Stomach (tissue), 19 donors: ENCODE measurements at places on chromosomes 7 and 10. TPM values are rescaled to one million over a fixed set of nuclear protein-coding genes. Genes with fewer than 3 reads are reported as not detected.

Gene HSPA12A
- total RNA-seq, result 2.9 TPM

DNA sequence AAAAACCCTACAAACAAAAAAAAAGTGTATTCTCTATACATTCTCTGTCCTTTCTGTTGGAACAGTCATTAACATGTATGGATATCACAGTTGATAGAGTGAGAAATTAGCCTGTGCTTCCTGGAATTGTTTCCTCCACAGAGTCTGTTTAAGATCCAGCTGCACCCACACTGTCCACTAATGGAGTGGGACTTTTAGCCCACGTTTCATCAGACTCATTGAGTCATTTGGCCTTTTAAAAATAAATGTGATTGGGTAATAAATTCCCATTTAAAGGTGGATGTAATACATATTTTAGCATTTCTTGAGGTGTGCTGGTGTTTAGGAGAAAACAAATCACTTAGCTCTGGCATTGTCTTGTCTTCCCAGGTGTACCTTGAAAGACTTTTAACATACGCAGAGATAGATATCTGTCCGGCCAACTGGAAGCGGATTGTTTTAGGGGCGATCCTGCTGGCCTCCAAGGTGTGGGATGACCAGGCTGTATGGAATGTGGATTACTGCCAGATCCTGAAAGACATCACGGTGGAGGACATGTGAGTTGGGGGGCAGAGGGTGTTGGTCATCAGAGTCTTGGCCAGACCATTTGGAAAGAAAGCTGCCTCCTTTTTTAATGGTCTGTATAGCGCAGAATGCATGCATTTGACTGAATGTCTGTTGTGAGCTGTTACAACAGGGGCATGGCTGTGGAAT, 52.3 kb upstream of the GJD4 start:
- DNase-seq, result no peak

Gene CFAP58
- total RNA-seq, result 0.58 TPM

DNA sequence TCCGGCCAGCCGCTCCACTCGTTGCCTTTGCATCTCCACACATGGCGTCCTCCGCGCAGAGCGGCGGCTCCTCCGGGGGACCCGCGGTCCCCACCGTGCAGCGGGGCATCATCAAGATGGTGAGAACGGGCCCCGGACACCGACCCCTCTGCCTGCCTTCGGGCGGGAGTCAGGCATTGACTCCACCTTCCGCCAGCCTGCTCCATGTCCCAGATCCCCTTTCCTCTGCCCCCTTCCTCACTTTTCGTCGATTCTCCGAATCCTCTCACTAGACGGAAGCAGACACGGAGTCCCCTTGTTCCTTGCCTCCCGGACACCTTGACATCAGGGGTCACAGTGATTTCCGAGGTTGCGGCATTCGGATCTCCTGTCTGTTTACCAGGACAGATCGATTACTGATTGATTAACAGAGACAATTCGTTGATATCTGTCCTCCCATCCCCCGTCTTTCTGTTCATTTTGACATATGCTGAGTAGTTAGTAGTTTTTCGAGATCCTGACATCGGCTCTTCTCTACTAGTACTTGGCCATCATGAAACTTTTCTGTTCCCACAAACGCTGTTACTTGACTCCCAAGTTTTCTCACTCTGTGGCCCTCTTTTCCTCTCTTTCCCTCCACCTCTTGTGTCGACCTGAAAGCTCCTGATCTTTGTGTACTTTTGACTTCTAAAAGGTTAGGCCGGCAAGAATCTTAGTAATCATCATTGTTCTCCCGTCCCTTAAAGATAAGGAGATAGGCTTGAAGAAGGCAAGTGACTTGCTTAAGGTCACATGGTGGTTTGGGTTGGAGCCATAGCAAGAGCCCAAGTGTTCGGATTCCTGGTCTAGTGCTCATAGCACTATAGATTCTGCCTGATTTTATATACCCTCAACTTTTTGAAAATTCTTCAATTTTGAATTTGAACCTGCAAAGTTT, 597 bp downstream of the SND1 start:
- DNase-seq, result no peak

- no peak for DNase-seq
Observed at GRCh38 chr7:50835156-50835555, 52.5 kb upstream of the GRB10 start.

DNA sequence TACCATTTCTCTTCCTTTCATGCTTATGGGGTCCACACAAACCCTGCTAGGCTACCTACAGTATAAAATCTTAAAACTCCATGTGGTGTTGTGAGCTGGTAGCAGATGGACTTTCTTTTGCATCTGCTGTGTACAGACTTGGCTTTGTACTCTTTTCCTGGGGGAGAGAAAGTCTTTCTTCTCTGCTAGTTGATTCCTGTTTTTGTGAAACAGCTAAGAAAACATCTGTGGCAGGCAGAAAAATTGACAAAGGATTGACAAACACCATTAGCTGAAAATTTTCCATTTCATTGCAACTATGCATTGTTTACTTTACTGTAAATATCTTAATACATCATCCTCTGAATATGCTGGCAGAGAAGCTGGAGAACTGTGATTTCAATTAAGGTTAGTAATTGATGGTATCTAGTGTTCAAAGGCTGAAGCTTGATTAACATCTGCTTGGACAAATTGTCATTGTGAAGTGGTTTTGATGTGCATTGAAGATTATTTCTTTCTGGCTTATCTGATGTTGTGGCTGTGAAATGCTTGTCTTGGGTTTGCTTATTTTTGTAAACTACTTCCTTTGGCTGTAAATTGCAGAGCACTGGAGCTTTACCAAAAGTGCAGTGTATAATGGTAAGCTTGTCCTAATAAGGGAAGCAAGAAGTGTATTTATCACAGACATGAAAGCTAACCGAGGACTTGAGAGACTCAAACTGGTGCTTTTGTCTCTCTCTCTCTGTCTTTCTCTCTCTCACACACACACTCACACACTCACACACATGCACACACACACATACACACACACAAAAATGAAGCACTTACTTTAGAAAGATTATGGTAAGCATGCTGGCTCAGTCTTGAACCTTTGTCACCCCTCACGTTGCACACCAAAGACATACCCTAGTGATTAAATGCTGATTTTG, at the start of gene FOXP2:
FOXP2 (plus strand) TSS at position 660 of the 908 bp plus-strand sequence. CDS start 11,697 bp downstream, outside the sequence.
- peak; percentile 79 for DNase-seq

- no peak for DNase-seq
Observed at GRCh38 chr10:126585249-126586017, 85.1 kb downstream of the C10orf90 start.

DNA sequence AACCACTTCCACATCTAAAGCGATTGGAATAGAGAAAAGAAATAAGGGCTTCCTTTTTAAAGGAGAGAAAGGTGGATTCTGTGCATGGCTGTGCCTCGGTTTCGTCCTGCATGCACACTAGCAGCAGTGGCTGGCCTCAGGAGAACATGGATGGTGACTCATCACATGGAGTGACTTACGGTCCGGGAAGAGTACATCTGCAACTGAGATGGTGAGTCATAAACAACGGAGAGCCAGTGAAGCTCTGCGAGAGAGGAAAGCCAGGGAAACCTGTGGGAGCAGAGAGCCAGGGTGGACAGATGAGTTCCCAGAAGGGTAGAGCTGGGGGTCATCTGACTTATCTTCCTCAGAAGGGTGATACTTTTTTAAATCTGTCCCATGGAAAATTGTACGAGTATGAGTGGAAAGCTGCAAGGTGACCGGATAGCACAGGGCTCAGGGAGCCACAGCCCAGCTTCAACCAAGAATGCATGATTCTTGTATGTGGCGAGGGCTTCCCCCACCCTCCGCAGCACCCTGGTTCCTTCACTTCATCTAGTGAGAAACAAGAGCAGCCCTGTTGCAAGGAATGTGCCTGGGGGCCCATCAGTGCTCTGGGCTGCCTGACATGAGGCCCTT, 259.1 kb downstream of the KLF6 start:
- no peak for DNase-seq

Gene ACSL5
- total RNA-seq, result 16.3 TPM

GRCh38 chr10:109740436-109740835, 182.9 kb downstream of the XPNPEP1 start:
- DNase-seq, result no peak

GRCh38 chr10:103734731-103735130, 120.6 kb downstream of the SH3PXD2A start:
- DNase-seq, result no peak

DNA sequence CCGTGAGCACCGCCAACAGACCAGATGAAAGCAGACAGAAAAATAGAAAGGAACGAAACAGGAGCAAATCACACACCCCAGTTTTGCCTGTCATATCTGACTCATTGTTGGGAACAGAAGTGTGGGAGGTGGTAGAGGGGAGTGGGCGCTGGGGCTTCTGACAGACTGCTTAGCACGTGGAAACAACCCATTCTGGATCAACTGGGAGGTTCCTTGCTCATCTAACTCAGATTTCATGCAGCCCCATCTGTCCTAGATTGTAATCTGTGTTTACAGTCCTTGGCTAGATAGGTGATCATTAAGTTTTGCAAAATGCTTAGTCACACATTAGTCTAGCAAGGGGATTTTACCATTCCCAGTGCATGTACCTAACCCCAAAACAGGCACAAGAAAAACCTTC, 154.1 kb downstream of the NRP1 start:
- DNase-seq, result no peak

Gene TRIM4
- total RNA-seq, result 25.3 TPM

DNA sequence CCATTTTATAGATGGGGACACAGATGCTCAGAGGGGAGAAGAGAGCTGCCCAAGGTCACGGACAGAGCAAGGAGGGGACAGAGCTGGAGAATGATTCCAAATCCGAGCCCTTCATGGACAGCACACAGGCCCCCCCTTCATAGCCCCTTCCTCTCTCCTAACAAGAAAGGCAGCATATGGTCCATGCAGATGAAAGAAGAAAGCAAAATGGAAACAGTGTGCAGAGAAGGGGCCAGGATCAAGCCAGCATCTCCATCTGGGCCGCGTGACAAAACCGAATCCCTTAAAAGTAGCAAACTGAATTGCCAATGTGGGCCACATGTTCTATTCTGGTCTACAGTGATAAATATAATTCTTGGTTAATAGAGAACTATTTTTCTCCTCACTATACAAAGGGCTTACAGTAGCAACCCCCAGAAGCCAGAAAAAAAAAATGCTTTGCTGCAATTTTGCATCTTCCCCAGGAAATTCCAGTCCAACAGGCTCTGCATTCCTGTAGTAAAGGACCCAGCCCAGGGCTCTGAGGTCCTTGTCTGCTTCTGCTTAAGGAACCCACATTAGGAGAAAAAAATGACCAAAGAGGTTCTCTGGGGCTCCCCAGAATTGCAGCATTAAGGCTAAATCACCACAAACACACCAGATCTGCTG, 7.8 kb downstream of the CPXM2 start:
- no peak for DNase-seq

DNA sequence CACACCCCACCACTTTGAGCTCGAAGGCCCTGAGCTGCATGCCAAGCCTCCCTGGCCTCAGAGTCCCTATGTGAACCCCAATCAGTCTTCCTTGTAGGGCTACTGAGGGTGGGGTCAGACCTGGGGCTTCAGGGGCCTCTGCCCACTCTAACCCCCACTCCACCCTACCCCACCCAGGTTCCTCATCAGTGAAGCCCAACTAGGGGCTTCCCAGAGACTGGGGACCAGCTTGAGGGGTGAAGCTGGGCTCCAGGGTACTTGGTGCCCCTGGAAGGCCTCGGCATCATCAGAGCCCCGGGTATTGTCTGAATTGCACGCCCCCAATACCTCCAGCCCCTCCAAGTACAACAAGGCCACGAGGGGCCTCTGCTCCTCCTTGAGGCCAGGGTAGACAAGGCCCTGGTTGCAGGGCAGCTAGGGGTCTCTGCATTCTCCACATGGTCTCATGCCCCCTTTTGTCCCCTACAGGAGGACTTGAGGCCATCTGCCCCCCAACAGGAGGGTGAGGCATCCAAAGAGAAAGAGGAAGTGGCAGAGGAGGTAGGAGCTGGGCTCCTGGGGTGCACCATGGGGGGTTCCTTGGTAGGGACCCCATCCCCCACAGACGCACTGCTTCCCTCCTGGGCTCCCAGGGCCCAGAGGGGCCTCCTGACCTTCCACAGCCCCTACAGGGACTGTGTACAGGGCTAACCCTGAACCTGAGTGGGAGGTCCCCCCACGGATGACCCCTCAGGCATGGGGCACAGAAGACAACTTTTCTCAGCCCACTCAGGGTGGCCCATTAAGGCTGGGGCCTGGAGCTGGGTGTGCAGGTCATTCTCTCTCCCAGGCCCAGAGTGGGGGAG, 4.0 kb downstream of the SNCG start:
- DNase-seq, result no peak

- no peak for DNase-seq
Observed at GRCh38 chr10:102172288-102172687, 20.1 kb downstream of the NOLC1 start.

- DNase-seq, result peak; percentile 29
Observed at GRCh38 chr10:25556457-25556856, 377.6 kb upstream of the MYO3A start.

Gene SORCS3
- not detected for total RNA-seq

GRCh38 chr10:44913350-44914081, 2.4 kb downstream of the TMEM72 start:
- peak; percentile 55 for DNase-seq

GRCh38 chr7:135353832-135354231, 120.2 kb downstream of the STRA8 start:
- DNase-seq, result no peak

- peak; percentile 66 for DNase-seq
Observed at GRCh38 chr7:41696323-41696916, 6.5 kb downstream of the INHBA start.

DNA sequence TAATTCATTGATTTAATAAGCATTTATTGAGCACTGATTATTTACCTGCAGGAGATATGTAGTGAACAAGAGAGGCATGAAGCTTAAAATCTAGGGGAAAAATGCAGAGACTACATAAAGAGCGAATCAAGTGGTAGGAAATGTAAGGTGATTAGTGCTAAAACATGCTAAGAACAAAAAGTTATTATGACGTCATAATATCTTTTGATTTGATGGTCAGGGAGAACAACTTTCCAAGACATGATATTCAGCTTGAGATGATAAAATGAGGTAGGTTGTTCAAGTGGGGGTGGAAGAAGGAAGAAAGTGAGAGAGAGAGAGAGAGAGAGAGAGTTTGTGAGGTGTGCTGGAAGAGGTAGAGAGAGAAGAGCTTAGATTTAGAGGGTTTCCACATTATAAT, 317.7 kb downstream of the NRG3 start:
- DNase-seq, result no peak

- no peak for DNase-seq
Observed at GRCh38 chr7:26397796-26398426, 106.2 kb downstream of the SNX10 start.

DNA sequence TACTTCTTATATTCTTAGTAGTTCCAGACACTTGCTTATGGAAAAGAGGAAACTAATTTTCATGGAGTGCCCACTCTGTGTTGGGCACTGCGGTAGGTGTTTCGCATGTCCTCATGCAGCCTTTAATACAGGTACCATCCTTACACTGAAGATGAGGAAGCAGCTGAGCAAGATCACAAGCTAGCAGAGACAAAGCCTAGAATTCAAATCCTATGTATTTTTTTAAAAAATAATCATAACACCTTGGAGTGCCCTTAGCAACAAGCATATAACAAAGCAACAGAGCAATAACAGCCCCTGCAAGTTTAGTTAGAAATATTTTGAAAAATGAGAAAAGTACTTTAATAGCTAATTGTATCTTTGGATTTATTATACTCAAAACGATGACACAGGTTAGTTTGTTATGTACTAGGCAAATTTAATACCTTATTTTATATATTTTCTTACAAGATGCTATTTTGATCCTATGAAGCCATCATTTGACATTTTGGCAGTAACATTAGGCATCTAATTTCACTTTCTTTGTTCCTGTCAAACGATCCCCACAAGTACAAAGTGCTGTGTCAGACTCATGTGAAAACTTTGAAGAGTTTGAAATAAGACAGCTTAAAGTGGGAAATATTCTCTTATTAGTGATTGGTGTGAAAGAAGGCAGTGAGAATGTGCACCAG, 245.8 kb downstream of the CDK14 start:
- no peak for DNase-seq
